ENCODE measurements at places on chromosomes 11 and 22. TPM values are rescaled to one million over a fixed set of nuclear protein-coding genes. Genes with fewer than 3 reads are reported as not detected.

The GAL3ST1 gene
- total RNA-seq: not detected

The C1QTNF4 gene
- total RNA-seq: 1.5 TPM

The SHISAL1 gene
- not detected for total RNA-seq

The TRIM6 gene
- total RNA-seq: 0.97 TPM

The BATF2 gene
- 12.3 TPM for total RNA-seq

The C22orf31 gene
- not detected for total RNA-seq

The MS4A7 gene
- not detected for total RNA-seq

The WNT7B gene
- total RNA-seq: under 0.01 TPM

The LIPT2 gene
- 3.9 TPM for total RNA-seq

The GGTLC2 gene
- not detected for total RNA-seq

The KDM4E gene
- not detected for total RNA-seq

The MS4A4A gene
- not detected for total RNA-seq

The SYCE3 gene
- total RNA-seq: not detected

The TMPRSS5 gene
- total RNA-seq: not detected

The CASP5 gene
- not detected for total RNA-seq

The CRYBB3 gene
- not detected for total RNA-seq

The RFPL3 gene
- total RNA-seq: not detected
